ENCODE measurements at places on chromosomes 1 and 21. TPM values are rescaled to one million over a fixed set of nuclear protein-coding genes. Genes with fewer than 3 reads are reported as not detected.

GRCh38 chr1:2967881-2968280, 53.4 kb upstream of the ACTRT2 start:
- no peak for DNase-seq

- DNase-seq, result no peak
Observed at GRCh38 chr1:183778045-183778444, 26.9 kb upstream of the RGL1 start.

DNA sequence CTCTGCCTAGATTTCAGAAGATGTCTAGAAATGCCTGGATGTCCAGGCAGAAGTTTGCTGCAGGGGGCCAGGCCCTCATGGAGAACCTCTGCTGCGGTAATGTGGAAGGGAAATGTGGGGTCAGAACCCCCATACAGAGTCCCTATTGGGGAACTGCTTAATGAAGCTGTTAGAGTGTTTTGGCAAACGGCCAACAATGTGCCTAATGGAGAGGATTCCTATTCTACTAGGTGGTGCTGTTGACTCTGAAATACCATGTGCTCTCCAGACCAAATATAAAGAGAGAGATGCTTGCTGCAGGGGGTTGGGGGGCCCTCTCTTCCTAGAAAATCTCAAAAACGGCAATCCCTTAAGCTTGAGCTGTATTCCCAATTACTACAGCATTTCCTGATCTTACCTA, 57.1 kb upstream of the DR1 start:
- DNase-seq, result no peak

Gene LRP8
- total RNA-seq, result 11.3 TPM

Gene SELENOF
- 192 TPM for total RNA-seq

Gene EYA3
- 31.6 TPM for total RNA-seq

Gene NFYC
- total RNA-seq, result 81.4 TPM

DNA sequence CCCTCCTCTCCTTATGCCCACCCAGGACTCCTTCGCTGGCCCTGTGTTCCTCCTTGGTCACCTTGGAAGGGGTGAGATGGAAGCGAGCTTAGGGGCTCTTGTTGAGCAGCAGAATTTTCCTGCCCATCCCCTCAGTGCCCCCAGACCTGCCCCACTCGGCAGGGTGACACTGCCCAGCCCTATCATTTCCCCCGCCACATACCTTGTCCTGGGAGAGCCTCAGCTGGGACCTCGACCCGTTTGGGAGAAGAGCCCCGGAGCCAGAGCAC, 1.4 kb upstream of the FNDC5 start:
- no peak for DNase-seq

- DNase-seq, result no peak
Observed at GRCh38 chr1:89201106-89201794, 2.5 kb upstream of the GBP4 start.

GRCh38 chr1:26021647-26022403, at the start of gene EXTL1:
Gene EXTL1, plus strand, starts transcription at chr1:26021775. Its CDS starts 872 bp downstream, at chr1:26022647.
- DNase-seq, result no peak

GRCh38 chr1:166197141-166197540, 30.3 kb upstream of the FAM78B start:
- DNase-seq, result no peak

DNA sequence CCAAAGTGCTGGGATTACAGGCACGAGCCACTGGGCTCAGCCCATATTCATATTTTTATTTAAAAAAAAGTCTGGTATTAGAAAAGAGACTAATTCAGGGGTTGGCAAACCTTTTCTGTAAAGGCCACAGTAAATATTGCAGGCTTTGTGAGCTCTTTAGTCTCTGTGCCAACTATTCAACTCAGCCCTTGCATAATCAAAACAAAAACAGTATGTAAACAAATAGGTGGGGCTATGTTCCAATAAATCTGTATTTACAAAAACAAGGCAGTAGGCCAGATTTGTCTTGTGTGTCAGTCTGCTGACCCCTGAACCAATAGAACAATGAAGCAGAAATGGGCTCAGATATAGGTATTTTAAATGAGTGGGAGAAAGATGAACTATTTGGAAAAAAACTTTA, 49.3 kb downstream of the CDC42BPA start:
- DNase-seq, result no peak

DNA sequence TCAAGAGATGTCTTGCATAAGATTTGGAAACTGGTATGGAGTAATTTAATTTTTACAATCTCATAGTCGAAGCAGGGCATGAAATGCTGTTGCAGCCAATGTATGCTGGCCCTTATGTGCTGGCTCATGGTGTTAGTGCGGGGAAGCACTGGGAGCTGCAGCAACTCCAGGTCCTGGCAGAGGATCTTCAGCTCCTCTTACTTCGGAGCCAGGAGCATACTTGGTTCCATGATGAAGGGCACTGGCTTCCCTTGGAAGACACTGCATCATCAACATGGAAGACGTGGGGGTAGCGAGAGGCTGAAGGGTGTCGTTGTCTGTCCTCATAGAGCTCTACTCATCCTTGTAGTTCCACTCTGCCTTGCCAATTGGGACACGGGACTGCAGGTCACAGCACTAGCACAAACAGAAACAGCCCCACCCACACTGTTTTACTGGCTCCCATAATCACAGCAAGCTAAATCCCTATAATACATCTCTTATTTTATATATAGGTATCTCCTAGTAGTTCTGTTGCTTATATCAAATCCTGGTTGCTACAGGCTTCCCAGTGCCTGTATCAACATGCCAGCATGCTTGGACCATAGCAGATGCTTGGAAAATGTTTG, 22.4 kb downstream of the PLA2G2D start:
- no peak for DNase-seq

DNA sequence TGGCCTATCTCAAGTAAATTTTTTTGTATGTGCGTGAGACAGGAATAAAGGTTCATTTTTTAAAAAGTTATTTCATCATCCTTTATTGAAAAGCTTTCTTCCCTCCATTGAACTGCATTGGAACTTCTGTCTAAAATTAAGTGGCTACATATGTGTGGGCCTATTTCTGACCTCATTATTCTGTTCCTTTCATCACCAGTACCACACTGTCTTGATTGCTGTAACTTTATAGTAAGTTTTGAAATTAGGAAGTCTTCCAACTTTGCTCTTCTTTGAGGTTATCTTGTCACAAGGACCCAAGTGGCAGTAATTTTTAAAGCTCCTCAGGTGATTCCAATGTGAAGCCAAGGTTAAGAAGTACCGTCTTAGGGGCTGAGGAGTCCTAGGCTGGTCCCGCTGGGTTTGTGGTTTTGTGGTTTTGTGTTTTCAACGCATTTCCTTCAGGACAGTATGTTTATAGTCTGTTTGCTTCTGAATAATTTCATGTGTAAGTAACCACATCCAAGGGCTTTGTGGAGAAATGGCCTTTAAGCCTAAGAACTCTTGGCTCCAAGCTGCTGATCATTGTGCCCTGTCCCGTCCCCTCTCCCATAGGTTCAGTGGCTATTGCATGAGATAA, 12.4 kb upstream of the SCAF4 start:
- DNase-seq, result no peak

Gene S100A7A
- total RNA-seq, result not detected

GRCh38 chr1:13554798-13555197, 28.8 kb upstream of the PDPN start:
- DNase-seq, result no peak

GRCh38 chr1:158371188-158371953, 17.7 kb downstream of the CD1E start:
- DNase-seq, result no peak

Gene CLCNKA
- 2.2 TPM for total RNA-seq

Gene ITLN1
- total RNA-seq, result 16.8 TPM

GRCh38 chr1:212514056-212514614, 81.4 kb downstream of the NENF start:
- DNase-seq, result peak; percentile 80

DNA sequence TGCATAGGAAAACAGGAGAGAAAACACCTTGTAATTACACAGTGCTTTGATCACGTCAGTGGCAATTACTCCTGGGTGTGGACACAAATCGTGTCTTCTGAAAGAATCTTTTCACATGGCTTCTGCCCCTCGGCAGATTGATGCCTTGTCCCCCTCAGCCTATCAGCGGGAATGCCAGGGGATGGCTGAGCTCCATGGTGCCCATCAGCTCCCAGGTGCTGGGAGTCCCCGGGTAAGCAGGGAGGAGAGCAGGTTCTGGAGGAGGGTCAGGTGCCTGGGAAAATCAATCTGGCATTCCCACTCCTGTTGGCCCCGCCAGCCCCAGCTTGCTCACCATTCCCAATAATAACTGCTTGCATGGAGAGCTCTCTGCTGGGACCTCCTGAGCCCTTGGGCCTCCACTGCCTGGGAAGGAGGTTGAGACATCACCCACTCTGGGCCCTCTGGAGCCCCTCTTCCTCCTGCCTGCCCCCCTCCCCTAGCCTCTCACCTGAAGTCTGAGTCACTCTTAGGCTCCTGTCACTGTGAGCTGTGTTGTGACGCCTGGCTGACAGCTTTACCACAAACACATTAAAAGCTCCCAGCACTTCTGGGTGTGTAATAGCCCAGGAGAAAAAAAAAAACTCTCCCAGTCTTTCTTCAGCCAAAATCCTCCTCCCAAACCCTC, 4.9 kb downstream of the CAMK2N1 start:
- no peak for DNase-seq

Gene LCE2B
- not detected for total RNA-seq

- no peak for DNase-seq
Observed at GRCh38 chr1:89605692-89606091, 27.2 kb upstream of the LRRC8C start.

Gene GBP1
- 39.3 TPM for total RNA-seq

DNA sequence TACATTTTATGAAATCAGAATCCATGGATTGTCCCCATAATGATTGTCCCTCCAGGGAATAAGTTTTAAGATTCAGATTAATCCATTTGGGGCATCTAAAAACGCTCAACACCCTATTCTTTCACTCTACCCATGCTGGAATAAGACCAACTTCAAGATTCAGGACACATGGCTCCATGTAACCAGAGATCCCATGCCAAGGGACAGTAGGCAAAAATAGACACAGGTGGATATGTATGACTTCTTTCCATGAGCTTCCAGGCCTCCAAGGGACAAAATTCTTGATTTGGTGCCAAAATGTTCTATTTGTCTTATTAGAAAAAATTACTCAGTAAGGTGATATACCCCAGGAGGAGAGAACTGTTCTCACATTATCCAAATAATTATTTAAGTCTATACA, 178.8 kb downstream of the NRIP1 start:
- no peak for DNase-seq
